ENCODE measurements at places on chromosomes 5 and 9. TPM values are rescaled to one million over a fixed set of nuclear protein-coding genes. Genes with fewer than 3 reads are reported as not detected.

The ADAMTSL2 gene
- polyA plus RNA-seq, result 20.3 TPM

The KLHL3 gene
- polyA plus RNA-seq, result 32.5 TPM

The C9 gene
- polyA plus RNA-seq, result not detected

The PNPLA7 gene
- 7.8 TPM for polyA plus RNA-seq

GRCh38 chr9:37464426-37465248, 613 bp downstream of the ZBTB5 start:
- peak; percentile 82 for DNase-seq
